Stimulated activated CD8-positive, alpha-beta memory T cell treated with anti-CD3 and anti-CD28 coated beads, Interleukin-15, amount 100 ng/mL, for 48 hours (primary cell): ENCODE measurements at places on chromosomes 2 and 18.

DNA sequence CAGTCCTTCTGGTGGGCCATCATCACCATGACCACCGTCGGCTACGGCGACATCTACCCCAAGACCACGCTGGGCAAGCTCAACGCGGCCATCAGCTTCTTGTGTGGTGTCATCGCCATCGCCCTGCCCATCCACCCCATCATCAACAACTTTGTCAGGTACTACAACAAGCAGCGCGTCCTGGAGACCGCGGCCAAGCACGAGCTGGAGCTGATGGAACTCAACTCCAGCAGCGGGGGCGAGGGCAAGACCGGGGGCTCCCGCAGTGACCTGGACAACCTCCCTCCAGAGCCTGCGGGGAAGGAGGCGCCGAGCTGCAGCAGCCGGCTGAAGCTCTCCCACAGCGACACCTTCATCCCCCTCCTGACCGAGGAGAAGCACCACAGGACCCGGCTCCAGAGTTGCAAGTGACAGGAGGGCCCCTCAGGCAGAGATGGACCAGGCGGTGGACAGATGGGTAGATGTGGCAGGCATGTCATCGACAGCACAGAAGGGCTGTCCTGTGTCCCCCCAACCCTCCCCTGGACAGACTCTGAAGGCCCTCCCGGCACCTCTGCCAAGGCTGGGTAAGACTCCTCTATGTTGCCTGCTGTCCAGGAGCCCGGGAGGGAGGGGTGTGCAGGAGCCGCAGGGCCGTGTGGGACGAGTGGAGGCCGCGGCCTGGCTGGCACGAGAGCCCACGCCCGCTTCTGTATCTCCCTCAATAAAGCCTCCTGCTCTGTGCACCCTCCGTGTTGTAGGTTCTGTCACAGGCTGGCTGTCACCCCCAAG is 2.0 kb downstream of the KCNF1 start:
- no peak for DNase-seq

DNA sequence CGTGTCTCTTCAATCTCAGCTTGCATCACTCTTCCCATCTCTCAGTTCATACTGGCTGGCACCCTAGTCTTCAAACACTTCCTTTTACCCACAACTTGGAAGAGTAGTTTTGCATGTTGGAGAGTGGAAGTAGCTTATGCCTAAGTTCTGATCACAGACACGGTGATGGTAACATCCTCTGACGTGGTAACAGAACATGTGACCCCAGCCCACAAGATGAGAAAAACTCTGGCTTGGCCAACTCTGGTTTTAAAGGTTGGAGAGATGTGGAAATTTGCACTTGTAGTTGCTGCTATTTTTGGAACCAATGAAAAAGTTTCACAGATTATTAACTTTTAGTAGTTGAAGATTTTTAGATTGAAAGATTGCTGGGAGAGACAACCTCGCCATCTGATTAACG is 155.4 kb upstream of the SLC35G4 start:
- DNase-seq = no peak

DNA sequence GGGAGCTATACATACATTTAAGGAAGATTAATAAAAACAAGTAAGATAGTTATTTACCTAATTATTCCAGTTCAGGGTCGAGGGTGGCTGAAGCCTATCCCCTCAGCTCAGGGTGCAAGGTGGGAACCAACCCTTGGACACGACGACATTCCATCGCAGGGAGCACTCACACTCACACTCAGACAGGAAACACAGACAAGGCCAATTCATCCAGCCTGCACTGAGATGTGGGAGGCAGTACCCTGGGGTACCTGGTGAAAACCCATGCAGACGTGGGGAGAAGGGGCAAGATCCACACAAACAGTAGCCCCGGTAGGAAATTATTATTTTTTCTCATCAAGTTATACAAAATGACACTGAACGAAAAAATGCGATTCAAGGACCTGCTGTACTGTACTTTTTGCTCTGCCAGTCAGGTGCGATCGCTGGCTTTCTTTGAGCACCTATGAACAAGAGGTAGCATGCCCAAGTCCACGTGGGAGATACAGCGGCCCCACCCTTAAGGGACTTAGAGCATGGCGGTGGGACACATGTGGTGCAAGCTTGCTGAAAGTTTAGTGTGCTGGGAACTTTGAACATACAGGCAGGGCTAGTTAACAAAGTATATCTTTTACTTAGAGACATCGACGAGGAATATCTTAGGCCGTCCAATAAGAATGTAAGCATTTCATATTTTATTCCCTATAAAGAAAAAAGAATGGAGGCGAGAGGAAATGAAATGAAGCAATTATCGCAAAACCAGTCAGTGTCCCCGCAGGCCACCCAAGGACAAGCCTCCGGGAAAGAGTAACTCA is 624 bp downstream of the METTL8 start:
- peak; percentile 35 for DNase-seq

DNA sequence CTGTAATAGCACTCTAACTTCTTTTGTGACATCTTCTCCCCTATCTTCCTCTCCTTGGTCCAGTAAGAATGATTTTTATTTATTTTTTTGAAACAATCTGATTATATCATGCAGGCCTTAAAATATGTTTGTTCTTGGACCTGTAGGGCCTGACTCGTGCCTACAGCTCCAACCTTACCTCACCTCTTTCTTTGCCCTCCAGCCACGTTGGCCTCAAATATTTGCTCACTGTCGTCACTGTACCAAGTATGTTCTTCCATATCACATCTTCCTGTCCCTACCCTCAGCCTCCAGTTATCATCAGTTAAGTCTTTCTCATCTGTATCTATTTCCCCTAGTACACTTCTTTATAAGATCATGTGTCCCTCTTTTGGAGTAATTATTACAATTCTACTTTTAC is 125.5 kb downstream of the CDH7 start:
- DNase-seq = no peak

DNA sequence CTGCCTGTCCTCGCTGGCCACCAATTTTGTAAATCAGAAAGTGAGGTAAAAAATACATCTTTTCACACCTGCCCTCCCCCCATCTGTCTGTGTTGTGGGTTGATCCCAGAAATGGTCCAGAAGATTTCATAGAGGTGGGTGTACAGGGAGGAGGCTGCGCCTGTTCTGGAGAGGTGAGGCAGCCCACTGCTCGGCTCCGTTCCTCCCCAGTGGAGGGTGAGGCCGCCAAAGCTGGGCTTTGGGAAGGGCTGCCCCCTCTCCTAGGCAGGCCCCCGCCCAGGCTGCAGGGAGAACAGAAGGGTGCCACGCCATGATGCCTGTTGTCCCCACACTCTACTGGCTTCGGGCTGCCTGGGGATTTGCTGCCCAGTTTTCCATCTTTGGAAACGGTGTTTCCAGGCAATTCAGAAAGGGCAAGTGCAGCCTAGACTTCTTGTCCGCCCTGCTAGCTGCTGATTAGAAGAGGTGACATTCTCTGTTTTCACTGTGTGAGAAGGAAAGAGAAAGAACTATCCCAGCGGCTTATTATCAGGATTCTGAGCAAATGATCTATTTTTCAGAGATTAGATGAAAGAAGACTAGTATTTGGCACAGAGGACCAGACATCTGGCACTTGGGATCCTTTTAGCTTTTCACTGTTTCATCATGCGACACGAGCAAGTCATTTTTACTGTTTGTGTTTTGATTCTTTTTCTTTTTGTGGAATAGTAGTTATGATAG is 18.7 kb downstream of the SMARCAL1 start:
- DNase-seq = no peak

GRCh38 chr18:5604778-5605177 is 61.0 kb upstream of the EPB41L3 start:
- no peak for DNase-seq

DNA sequence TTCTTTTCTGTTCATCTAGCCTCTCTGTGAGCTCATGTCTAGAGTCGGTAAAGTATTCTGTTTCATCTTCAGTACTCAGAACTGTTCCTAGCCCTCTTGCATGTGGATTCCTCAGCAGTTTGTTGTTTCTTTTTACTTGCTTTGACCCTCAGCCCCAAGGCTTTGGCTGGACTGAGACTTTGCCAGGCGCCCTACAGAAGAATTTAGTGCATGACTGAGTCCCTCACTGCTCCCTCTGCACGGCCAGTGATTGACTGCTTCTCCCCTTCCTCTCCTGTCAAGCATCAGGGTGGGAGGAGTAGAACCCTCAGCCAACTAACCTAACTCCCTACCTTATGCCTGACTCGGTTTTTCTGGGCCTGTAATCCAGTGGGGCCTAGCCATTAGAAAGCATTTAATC is 109.8 kb downstream of the ESCO1 start:
- no peak for DNase-seq

DNA sequence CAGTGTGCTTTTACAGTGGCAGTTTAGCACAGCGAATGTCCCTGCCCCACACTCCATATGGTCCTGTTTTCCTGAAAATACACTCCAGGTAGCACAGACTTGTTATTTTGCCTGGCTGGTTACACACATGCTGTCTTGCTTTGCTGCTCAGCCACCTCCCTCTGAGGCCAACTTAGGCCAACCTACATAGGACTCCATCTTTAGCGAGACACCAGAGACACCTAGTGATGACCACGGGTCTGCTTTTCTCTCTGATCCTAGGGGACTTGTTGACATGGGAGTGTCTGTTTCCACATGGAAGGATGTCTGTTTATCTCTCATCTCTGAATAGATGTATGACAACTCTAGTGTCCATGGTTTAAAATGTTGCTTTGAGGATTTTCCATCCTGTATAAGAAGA is 43.3 kb downstream of the PLEKHB2 start:
- DNase-seq = no peak

- DNase-seq = no peak
These were observed 152.6 kb upstream of the RND3 start for GRCh38 chr2:150640039-150640438.

DNA sequence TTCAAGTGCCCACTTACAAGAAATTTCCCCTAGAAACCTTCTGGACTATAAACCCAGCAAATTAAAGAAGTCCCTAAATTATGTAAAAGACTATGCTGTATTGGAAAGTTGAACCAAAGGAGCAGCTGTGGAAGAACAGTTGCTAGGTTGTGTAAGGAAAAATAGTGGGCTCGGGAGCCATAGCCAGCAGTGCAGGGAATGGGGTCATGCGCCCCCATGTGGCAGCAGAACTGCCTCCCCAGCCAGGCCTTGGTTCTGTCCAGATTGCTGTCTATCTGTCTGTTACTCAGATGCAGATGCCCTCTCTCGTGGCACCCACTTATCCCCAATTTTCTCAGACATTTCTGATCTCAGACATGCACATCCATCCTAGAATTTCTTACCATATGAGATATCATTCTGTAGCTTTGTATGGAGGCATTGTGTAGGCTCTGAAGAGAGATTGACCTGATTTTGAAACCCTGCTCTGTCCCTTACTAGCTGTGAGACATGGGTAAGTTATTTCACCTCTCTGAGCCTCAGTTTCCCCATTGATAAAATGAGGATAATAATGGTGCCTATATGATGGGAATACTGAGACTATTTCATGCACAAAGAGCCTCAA is 258.3 kb downstream of the SS18 start:
- DNase-seq = no peak

- DNase-seq = no peak
These were observed 9.8 kb downstream of the ADCY3 start for GRCh38 chr2:24910245-24910644.

DNA sequence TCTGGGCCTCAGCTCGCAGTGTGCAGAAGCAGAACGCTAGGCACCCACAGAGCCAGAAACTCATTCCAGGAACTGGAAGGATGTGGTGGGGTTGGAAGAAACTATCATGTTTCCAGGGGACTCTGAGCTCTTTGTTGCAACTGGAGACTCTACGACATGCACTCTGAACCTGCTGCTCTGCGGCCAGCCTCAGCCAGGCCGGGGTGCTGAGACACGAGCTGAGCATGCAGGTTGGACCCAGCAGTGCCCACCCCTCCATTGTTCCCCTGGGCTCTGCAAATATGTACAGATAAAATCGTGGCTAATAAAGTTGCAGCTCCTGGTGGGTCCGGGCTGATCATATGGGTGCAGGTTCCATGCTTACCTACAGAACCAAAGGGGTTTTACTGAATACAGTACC is 37.6 kb upstream of the ARL4C start:
- DNase-seq = no peak

GRCh38 chr18:34114996-34115395 is 109.7 kb downstream of the NOL4 start:
- DNase-seq = no peak

DNA sequence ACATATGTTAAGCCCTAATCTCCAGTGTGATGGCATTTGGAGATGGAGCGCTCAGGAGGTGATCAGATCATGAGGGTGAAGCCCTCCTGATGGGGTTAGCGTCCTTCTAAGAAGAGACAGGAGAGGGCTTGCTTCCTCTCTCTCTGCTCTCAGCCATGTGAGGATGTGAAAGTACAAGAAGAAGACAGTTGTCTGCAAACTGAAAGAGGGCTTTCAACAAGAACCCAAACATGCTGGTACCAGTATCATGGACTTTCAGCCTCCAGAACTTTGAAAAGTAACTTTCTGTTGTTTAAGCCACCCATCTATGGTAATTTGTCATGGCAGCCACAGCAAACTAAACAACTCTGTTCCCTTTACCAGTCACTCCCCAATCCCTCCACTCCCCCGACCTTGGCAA is 47.4 kb downstream of the CACNB4 start:
- no peak for DNase-seq

DNA sequence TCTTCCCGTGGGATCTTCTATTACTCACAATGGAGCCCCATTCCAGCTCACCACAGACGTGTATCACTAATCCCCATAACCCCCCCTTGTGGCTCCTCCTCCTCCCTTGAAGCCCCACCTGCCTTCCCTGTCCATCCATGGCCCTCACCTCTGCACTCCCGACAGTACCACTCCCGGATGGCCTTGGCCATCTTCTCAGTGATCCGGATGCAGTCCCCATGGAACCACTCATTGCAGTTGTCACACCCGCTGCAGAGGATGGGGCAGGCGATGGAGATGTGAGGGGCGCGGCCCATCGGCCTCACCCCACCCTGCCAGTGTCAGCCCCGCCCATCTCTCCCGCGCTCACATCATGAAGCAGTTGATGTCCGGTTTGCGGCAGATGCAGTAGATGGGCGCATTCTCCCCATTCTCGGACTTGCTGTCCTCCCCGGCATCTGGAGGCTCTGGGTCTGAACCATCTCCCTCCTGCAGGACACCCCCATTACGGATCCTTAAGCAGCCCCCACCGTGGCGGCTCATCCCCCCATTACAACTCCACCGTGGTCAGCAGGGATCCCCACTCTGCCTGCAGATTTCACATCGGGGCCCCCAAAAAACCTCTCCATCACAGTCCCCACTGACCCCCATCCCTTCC is 983 bp downstream of the CXXC1 start:
- DNase-seq = peak; percentile 35

DNA sequence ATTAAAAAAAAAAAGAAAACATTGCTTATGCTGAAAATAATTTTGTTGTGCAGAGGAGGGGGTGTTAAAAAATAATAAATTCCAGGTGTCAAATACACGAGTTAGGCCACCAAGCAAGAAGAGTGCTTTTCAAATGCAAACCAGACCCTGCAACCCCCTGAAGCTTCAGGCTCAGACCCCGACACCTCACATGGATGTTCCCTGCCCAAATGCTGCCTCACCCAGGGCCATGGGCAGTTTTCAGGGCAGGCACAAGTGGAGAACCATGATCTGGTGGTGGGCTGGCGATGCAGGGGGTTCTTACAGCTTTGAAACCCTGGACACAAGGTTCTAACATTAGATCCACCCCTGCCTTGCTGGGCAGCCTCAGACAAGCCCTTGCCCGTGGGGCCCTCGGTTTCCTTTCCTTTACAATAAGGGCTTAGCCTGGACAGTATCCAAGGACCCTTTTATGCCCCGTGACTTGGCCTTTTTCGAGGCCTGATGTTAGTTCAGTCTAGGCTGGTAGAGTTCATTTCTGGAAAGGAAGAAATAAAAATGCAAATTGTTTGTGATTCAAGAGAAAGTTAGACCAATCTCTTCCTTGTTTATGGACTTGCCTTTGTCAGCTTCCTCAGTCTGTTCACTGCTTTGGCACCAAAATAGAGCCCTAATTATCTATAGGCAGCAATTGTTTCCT is 168.7 kb downstream of the DDX1 start:
- DNase-seq = no peak

GRCh38 chr18:56888978-56889377 is 237.8 kb downstream of the WDR7 start:
- no peak for DNase-seq
